Inflammatory macrophage treated with lipopolysaccharide for 4 hours (primary cell): ENCODE measurements at places on chromosomes 12 and 14.

GRCh38 chr12:62893276-62893675 lies 41.7 kb downstream of the PPM1H start:
- no peak for DNase-seq

GRCh38 chr12:50086148-50086547 lies 1.0 kb downstream of the SMARCD1 start:
- DNase-seq: no peak

GRCh38 chr14:76585616-76586015 lies 175.7 kb upstream of the VASH1 start:
- peak; percentile 24 for DNase-seq

GRCh38 chr14:23922545-23922944 lies 31.0 kb upstream of the DHRS4 start:
- DNase-seq: no peak

DNA sequence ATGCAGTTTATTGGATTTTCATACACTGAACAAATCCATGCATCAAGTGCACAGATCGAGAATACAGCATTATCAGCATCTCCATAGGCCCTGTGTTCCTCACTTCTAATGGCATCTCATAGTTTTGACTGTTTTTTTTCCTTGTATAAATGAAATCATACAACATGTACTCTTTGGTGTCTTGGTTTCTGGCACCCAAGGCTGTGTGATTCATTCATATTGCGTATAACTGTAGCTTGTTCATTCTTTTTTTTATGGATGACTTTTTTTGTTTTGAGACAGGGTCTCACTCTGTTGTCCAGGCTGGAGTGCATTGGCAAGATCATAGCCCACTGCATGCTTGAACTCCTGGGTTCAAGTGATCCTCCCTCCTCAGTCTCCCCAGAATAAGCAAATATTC lies 14.3 kb downstream of the RASSF8 start:
- no peak for DNase-seq

- DNase-seq: peak; percentile 58
Measured at GRCh38 chr14:91142214-91142668, 28.4 kb downstream of the DGLUCY start.

DNA sequence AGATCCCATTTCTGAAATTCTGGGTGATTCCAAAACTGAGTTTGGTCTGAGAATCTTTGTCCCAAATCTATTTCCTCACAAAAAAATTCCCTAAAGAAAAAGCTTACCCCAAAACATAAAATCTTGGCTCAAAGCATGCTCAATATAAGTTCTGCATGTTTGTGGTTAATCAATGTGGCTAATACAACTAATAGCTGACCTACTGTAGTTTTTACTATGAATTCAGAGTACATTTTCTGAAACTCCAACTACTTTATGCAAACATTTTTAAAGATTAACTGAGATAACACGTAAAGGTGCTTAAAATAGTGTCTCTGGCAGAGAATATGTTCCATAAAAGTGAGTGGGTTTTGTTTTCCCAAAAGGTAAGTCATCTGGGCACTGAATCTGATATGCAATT lies 133.1 kb downstream of the MED13L start:
- DNase-seq: no peak

DNA sequence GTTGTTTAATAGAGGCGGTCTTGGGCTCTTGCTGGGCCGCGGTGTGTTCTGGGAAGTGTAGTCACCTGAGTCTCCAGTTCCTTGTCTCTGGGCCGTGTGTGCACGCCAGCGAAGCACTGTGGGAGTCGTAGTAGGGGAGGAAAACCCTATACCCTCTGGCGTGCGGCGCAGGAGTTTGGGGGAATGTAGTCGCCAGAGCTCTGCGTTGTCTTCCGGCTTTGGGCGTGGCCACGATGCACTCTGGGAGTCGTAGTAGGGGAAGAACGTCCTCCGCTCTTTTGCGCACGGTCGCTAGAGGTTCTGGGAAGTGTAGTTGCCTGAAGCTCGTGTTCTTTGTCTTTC lies 726 bp upstream of the ZNF140 start:
- peak; percentile 99 for DNase-seq

DNA sequence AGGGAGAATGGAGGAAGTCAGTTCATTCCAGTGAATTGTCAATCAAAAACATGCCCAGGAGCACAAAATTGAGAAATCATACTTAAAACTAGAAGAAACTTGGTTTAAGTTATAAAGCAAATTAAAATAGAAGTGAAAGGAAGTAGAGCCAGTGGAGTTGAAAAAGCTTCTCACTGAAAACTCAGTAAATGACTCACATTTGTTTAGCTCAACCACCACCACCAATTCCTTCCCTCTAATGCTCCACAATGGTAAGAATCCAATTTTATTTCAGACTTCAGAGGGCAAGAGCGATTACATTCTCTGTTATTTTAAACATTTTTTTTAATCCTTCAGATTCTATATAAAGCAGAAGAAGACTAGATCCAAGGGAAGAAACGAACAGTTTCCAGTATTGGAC lies 19.4 kb downstream of the UTP20 start:
- no peak for DNase-seq

DNA sequence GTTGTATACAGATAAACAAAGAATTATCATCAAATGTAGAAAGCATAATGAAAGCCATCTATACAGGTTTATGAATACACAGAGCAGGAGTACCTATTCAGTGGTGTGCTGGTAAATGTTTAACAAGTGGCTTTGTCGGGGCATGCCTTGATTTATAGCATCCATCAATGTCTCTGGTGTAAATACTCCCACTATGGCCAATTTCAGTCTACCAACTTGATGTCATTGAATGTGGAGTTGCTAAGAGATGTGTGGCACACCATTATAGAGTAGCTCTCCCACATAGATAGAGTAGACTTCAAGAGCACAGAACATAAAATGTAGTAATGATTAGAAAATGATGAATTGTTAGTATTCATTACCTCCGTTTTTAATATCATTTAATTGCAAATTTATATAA lies 9.3 kb downstream of the GRIP1 start:
- no peak for DNase-seq

GRCh38 chr12:90978117-90978770 lies 23.3 kb upstream of the CCER1 start:
- peak; percentile 42 for DNase-seq

GRCh38 chr12:1534748-1535147 lies 59.6 kb downstream of the FBXL14 start:
- DNase-seq: no peak
